Activated CD8-positive, alpha-beta memory T cell treated with anti-CD3 and anti-CD28 coated beads for 36 hours (primary cell): ENCODE measurements at places on chromosomes 11 and 22. TPM values are rescaled to one million over a fixed set of nuclear protein-coding genes. Genes with fewer than 3 reads are reported as not detected.

KIF18A gene
- 13.5 TPM for total RNA-seq

B3GAT1 gene
- 0.19 TPM for total RNA-seq

HBD gene
- total RNA-seq: not detected

C22orf42 gene
- total RNA-seq: not detected

CRYBB2 gene
- total RNA-seq: not detected

RIMBP3C gene
- not detected for total RNA-seq

DNAJB7 gene
- total RNA-seq: not detected

KDM4E gene
- total RNA-seq: not detected

TCP11L1 gene
- total RNA-seq: 21.0 TPM

APIP gene
- 39.8 TPM for total RNA-seq

FAT3 gene
- not detected for total RNA-seq

WBP2NL gene
- 0.42 TPM for total RNA-seq

C11orf91 gene
- total RNA-seq: not detected

B4GALNT4 gene
- total RNA-seq: 0.38 TPM

PANX2 gene
- total RNA-seq: 1.1 TPM

TP53I11 gene
- total RNA-seq: 17.8 TPM

OR52A1 gene
- not detected for total RNA-seq

C11orf52 gene
- not detected for total RNA-seq

C11orf54 gene
- 15.0 TPM for total RNA-seq

LARGE2 gene
- 2.9 TPM for total RNA-seq

ADAMTS8 gene
- not detected for total RNA-seq

TYR gene
- not detected for total RNA-seq

RFPL1 gene
- not detected for total RNA-seq

OR52E4 gene
- not detected for total RNA-seq

MMP7 gene
- total RNA-seq: not detected

KCNQ1OT1 gene
- total RNA-seq: 0.21 TPM

MFRP gene
- not detected for total RNA-seq

HBB gene
- not detected for total RNA-seq

CASP5 gene
- not detected for total RNA-seq

OR51B4 gene
- not detected for total RNA-seq

NPTXR gene
- 3.6 TPM for total RNA-seq

HEPHL1 gene
- total RNA-seq: not detected

MMP11 gene
- 0.74 TPM for total RNA-seq

HEPN1 gene
- total RNA-seq: not detected

OR4D5 gene
- total RNA-seq: not detected

GNB1L gene
- 17.3 TPM for total RNA-seq

PTPRCAP gene
- total RNA-seq: 151 TPM

SLC6A5 gene
- not detected for total RNA-seq

OR5L2 gene
- total RNA-seq: not detected
